ENCODE measurements at places on chromosomes 12 and 14.

DNA sequence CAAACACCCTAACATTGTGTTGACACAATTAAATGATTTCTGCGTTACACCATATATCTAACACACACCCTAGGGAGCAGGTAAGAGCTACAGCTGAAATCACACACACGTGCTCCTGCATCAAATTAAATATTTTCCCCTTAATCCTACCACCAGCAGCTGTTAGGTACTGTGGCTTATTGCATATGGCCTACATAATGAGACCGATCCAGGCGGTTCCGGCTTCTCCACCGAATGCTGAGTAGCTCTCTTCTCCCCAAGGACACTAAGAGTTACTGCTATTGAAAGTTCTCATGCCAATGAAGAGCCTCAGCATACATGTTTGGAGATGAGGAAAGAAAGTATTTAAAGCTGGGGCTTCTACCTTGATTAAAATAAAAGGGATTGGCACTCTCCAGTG, 472.2 kb upstream of the STXBP6 start:
- DNase-seq, result no peak

DNA sequence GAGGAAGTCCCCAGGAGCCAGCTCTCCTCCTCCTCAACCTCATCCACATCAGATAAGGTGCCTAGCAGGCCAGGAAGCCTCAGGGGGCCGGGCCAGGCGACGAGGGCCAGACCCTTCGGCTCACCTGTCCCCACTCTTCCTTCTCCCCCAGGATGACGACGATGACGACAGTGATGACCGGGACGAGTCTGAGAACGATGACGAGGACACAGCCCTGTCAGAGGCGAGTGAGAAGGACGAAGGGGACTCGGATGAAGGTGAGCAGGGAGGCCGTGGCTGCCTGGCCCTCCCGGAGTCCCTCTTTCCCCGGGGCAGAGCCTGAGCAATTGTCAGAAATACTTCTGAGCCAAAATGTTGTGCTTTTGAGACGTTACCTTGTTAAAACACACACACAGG, 13.8 kb downstream of the SETD1B start:
- DNase-seq, result no peak

GRCh38 chr12:56161690-56162351, 3.7 kb downstream of the MYL6 start:
- no peak for DNase-seq

DNA sequence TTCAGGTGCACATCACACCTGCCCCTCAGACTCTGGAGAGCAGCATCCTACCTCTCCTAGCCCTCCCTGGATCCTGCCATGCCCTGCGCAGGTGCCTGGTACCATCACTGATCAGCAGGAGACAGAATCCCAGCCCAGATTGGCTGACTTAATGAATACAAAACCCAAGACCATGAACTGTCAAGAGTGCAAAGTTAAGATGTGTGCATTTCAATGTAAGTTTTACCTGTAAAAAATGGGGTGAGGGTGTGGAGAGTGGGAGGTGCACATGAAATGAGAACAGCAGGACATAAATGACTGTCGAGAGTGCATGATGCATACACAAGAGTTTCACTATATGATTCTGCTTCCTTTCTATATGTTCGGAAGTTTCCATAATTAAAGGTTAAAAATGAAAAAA, 57.9 kb upstream of the GPR68 start:
- DNase-seq, result no peak

DNA sequence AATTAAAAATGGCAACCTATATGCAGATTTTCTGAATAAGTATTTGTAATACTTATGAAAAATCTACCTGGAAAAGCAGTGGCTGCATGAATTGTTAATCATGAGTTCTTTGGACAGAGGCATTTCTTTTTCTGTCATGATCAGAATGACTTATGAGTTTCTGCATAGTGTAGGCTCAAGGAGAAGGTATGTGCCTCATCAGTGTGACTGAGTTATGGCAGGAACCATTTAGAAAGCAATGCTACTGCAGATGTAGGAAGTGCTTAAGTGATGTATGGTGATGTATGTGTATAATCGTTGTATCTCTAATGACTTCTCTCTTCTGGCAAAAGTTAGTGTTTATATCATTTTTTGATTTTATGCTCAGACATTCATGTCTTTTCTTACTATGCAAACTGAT, 816.4 kb upstream of the FBXO33 start:
- DNase-seq, result no peak

- DNase-seq, result no peak
These were observed 27.1 kb downstream of the FAM222A start for GRCh38 chr12:109740694-109741245.

DNA sequence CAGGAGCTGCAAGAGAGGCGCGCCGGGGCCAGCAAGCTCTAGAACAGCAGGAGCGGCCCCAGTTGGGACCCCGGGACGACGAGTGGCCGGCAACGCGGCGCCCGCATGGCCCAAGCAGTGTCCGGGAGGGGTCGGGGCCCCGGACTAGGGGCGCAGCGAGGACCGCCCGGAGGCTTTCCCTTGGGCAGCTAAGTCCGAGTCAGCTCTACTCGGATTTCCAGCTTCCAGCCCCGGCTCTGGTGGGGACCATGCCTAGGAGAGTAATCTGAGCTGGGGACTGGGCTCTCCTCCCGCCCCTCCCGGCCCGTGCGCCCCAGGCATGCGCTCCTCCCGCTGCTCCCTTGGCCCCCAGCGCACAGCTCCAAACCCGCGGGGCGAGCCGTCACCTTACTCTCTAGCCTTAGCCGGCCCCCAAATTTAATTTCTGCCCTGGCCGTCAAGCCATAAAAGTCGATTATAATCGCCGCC, 41.6 kb upstream of the CAPRIN2 start:
- no peak for DNase-seq

GRCh38 chr14:22194664-22195063, 394.4 kb downstream of the DAD1 start:
- no peak for DNase-seq

GRCh38 chr12:104263026-104263425, 40.5 kb upstream of the EID3 start:
- no peak for DNase-seq

GRCh38 chr14:54662491-54663133, 95.7 kb downstream of the SAMD4A start:
- no peak for DNase-seq

- DNase-seq, result no peak
These were observed 94.1 kb downstream of the PAX9 start for GRCh38 chr14:36755756-36756155.

Measured in pulmonary artery endothelial cell (primary cell).